Ovary (tissue), 10 donors: ENCODE measurements at places on chromosomes 16 and 17. TPM values are rescaled to one million over a fixed set of nuclear protein-coding genes. Genes with fewer than 3 reads are reported as not detected.

The SEPTIN12 gene
- not detected for total RNA-seq

DNA sequence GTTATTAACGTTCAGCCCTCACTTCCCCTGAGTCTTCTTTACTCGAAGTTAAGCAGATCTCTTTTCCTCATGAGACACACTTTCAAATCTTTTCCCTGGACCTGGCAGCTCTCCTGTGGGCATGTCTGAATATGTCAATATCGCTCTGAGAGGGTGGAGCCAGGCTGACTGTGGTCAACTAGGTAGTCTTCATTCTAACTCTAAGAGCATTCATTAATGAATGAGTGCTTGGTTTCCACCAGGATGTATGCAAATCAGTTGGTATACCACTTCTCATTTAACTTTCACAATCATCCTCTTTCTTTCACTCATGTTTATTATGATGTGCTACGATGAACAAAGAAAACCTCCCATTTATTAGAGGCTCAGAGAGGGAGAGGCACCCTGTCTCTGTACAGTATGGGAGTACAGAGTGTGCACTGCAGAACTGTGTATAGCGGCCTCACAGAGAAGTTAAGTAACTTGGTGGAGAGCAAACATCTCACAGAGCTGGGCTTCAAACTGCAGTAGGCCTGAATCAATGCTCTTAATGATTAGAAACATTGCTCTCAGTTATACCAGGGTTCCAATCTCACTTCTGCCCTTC, 39.9 kb downstream of the OTOA start:
- DNase-seq = no peak

- peak; percentile 71 for DNase-seq
Measured at GRCh38 chr17:49315551-49316257, 46.3 kb downstream of the ZNF652 start.

GRCh38 chr16:4624827-4625559, 367 bp downstream of the MGRN1 start:
- peak; percentile 60 for DNase-seq

- no peak for DNase-seq
Measured at GRCh38 chr17:14228903-14229302, 7.8 kb downstream of the CDRT15 start.

GRCh38 chr16:15509051-15509592, 74.7 kb downstream of the BMERB1 start:
- no peak for DNase-seq
